ENCODE measurements at places on chromosomes 11 and 22.

DNA sequence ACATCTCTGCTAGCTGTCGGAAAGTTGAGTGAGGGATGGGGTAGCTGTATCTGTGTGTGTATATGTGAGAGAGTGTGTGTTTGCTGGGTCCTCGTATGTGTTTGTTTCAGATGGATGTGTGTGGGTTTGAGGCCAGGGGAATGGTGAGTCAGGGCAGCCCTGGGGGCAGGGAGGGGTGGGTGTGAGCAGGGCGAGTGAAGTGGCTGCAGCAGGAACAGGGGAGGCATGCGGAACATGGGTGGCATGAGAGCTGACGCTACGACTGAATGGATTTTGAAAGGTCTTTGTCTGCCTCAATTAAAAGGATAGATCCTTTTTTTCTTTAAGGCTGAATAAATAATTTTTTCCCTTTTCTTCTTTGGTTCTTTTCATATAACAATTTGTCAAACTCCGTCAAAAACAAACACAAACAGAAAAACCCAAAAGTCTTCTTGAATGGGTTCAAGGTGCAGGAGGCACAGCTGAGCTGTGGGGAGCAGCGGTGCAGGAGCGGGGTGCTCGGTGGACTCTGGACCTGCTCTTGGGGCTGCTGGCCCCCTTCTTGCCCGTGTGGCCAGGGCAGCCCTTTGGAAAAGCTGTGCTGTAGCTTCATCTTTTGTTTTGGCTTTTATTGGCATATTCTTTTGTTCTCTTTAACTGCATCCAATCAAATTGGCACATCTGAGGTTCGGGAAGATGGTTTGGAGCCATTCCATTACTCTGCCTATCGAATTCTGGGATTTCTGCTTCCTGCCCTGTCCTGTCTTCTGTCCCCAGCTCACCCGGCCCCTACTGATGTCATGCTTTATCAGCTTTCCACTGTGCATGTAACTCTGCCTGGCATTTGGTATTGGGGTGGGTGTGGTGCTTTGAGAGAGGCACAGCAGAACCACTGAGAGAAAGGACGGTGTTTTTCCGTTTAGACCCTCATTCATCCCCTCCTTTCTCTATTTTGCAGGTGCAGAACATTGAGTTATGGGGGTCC is 80.1 kb downstream of the ADAMTS15 start:
- no peak for DNase-seq

DNA sequence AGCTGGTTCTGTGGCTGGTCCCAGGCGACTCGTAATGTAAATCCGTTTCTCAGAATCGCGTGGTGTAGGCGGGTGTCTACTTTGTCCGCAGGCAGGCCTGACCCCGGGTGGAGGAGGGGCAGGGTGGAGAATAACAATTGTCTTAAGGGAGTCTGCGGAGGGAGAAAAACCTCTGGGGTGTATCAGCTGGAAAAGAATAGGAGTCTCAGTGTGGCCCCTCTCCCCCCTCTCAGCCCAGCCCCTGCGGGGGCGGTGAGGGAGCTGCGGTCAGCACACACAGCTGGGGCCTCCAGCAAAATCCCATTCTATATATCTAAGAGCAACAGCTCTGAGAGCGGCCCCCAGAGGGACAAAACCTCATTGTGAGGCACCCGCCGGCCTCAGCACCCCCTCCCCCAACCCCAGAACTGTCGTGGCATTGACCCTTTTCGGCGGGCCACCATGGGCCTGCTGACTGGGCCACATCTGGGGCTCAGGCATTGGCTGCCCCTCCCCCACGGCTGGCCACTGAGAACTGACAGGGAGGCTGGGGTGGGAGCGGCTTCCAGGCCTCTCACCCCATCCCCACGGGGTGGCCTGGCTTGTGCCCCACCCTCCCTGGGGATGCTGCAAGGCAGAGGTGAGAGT is 2.7 kb upstream of the MYRF start:
- DNase-seq: no peak

DNA sequence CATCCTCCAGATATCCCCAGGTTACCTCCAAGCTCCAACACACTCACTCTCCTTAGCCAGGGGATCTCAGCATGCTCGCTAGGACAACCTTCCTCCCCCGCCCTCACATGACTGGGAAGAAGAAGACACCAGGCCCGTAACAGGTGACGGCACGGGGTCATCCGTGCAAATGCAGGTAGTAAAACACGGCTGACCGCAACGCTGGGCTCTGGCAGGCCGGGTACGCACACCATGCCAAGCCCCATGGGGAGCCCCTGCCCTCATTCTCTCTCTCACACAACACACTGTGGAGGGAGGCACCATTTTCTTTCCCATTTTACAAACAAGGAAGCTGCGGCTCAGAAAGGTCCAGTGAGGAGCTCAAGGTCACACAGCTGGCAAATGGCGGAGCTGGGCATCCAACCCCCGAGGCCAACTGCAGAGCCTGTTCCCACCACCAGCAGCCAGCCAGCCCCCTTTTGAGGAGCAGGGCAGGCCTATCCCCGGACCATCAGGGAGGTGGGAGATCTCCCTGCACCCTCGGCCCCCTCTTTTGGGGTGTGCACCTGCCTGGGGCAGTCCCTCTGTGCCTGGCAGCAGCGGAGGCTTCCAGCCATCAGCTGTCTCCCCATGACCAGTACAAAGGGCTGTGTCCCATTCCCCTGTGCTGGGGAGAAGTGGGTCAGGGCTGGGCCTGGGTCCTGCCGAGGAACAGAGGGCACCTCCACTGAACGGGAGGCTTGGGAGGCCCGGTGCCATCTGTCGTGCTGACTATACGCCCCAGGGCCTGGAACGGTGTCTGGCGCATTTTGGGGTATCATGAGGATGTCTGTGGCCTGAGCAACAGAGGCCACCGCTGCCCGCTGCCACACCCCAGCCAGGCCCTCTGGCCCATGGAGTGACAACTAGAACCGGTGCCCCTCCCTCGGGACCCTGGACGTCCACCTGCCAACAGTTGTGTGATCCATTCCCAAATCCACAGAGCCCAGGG is 280.9 kb downstream of the CTTN start:
- DNase-seq: no peak

- peak; percentile 28 for DNase-seq
Measured at GRCh38 chr11:92941676-92942571, 27.5 kb upstream of the MTNR1B start.

GRCh38 chr22:39122772-39123470 is 25.9 kb downstream of the APOBEC3H start:
- no peak for DNase-seq

- DNase-seq: no peak
Measured at GRCh38 chr11:70510106-70510505, 111.8 kb downstream of the CTTN start.

GRCh38 chr11:78664636-78665035 is 90.0 kb upstream of the NARS2 start:
- DNase-seq: no peak

DNA sequence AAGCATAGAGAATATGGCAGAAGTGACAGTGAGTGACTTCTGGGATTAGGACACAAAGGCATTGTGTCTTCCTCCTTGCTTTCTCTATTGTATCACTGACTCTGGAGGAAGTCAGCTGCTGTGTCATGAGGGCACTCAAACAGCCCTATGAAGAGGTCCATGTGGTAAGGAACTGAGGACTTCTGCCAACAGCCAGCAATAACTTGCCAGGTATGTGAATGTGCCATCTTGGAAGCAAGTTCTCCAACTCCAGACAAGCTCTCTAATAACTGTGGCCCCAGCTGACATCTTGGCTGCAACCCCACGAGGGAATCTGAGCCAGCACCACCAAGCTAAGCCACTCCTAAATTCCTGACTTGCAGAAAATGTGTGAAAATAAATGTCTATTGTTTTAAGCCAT is 83.6 kb upstream of the ZBED5 start:
- DNase-seq: no peak

- DNase-seq: no peak
Measured at GRCh38 chr11:120881596-120881995, 142.3 kb upstream of the TBCEL start.

GRCh38 chr22:48719978-48720661 is 1107.6 kb downstream of the BRD1 start:
- no peak for DNase-seq

GRCh38 chr11:133906746-133907145 is 50.0 kb downstream of the IGSF9B start:
- no peak for DNase-seq

DNA sequence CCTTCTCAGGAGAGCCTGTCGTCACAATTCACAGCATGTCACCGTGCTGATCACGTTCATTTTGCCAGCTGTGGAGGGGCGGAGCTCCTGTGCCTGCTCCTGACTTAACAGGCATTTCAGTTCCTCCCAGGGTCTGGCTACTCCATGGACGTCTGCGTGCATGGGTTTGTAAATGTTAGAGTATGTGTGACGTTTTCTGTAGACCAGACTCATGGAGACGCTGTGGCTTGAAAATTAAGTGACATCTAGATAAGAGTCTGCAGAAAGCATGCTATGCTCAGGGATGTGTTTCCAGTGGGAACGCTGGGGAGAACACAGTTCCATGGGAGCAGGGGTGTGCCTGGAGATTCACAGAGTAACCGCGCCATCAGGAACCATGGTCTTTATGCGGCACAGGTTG is 804.0 kb downstream of the TBC1D22A start:
- no peak for DNase-seq

GRCh38 chr11:210122-210802 is 2.8 kb downstream of the RIC8A start:
- no peak for DNase-seq

DNA sequence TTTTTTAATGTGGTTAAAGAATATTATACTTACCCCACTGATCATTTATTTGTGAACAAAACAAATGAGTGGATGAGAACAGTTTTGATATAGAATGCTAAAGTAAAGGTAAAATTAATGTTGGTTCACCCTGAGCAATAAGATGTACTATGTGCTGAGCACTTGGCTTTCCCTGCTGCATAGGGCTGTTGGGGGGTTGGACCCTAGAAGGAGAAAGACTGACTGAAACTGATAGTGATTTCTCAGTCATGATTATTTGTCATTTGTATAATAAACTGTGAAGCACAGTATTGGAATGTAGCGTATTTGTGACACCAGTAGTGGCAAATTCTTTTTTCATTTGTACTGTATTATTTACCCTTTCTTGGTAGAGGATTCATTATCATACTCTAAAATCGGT is 63.3 kb downstream of the PRMT3 start:
- no peak for DNase-seq

DNA sequence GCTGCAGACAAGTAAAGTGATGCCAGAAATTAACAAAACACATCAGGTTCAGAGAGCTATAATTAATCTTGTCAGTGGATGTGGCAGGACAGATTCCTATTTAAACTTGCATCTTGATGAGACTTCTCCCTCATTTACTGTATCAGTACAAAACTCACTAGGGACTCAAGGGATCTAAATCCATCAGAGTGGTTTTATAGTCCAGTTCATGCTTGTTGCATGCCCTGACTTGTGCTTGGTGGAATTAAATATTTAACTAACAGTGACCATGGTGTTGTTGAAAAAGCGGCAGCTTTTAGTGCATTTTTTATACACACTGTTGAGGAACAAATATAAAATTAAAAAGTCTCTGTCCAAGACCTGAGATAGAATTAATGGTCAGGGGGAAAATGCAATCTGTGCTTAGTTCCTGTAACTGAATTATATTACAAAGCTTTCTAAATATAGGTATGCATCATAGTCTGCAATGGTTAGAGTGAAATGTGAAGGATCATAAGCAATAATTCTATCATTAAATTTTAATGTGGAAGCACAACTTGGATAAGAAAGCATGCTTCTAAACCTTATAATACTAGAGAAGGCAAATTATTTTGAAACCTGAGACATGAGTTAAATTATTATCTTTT is 1475.5 kb upstream of the TENM4 start:
- DNase-seq: no peak

- DNase-seq: no peak
Measured at GRCh38 chr11:122163053-122163819, 47.2 kb upstream of the BLID start.

GRCh38 chr22:31491218-31491962 is 1.7 kb upstream of the EIF4ENIF1 start:
- DNase-seq: no peak

- DNase-seq: peak; percentile 38
Measured at GRCh38 chr11:110524238-110524637, 94.5 kb downstream of the FDX1 start.

- no peak for DNase-seq
Measured at GRCh38 chr11:77039491-77040400, 5.5 kb downstream of the B3GNT6 start.

- DNase-seq: no peak
Measured at GRCh38 chr22:40889116-40889515, 27.2 kb upstream of the DNAJB7 start.

DNA sequence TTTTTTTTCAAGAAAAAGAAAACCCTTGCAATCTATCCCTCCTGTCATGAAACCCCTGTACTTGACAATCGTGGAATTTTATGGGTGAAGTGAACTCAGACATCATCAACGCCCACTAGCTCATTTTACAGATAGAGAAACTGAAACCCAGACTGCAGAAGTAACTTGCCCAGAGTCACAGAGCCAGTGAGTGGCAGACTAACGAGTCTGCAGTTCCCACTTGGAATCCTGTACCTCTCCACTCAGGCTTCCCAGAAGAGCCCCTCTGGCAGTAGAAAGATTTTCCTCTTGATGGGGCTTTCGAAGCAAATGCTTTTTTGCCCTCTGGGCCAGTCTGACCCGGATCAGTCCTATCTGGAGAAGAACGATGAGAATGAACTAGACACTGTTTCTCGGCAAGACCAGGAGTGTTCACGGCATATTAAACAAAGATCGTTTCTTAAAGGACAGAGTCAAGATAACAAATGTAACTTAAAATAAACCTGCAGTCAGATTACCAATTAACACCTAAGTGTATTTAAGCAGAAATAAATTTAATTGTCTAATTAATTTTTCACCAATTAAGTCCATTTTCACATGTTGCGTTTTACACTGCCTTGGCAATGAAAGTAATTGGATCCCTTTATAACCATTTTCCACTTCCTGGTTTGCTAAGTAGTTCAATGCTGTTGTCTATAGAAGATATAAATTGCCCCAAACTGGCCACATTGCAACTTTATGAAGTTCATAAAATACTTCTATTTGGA is 61.3 kb upstream of the CREB3L1 start:
- DNase-seq: no peak

- DNase-seq: no peak
Measured at GRCh38 chr22:41411021-41411851, 29.5 kb downstream of the TEF start.

DNA sequence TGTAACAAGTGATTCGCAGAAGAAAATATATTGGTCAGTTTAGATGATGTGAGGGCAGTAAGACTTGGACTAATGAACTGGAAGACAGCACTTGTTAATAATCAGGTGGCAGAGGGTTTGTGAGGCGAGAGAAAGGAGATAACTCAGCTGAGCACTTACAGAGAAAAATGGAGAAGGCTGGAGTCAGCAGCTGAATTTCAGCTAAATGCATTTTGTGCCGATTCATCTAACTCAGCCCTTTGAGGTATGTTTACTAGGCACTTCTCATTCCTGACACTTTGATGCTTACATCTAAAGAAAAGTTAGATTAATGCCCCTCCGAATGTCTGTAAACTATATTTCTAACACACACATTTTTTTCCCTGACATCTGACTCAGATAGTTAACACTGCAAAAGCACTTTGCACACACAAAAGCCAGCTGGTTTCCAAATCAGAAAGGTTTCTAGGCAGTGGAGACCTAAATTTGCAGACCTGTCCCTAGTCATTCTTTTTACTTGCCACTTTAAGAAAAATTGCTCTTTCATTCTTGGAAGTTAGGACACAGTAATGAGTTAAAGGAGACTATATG is 859.5 kb upstream of the CCDC90B start:
- DNase-seq: no peak

GRCh38 chr11:121086866-121087265 is 14.2 kb upstream of the TECTA start:
- DNase-seq: peak; percentile 74

- DNase-seq: no peak
Measured at GRCh38 chr22:37427135-37427710, at the start of gene ELFN2. ELFN2 (minus strand) TSS chr22:37427479; CDS start chr22:37375534, 51,945 bp downstream.

Data from H4 (cell line).